Ovary (tissue), 10 donors: ENCODE measurements at places on chromosomes 1 and 21. TPM values are rescaled to one million over a fixed set of nuclear protein-coding genes. Genes with fewer than 3 reads are reported as not detected.

DNA sequence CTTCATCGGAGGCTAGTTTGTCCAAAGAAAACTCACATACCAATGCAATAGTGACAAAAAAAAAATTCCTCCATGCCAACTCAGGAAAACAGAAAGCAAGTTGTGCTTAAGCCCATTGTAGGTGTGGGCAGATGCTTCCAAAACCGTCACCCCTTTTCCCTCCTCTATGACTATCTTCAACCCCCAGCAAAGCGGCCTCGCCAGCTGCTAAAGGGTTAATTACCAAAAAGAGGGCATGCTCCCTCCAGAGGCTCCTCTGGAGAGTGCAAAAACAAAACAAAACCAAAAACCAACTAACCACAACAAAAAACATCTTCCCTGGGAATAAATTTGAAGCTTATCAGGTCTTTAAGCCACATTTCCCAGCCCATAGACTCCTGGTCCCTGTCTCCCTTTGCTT, 1.2 kb downstream of the LMOD1 start:
- H3K4me1 ChIP-seq: peaks cover 13% of the 10 kb centered on the region
- peak overlapping the region; percentile 29 for H3K27ac ChIP-seq
- no peaks in the 10 kb centered on the region for H3K36me3 ChIP-seq
- H3K27me3 ChIP-seq: no peaks in the 10 kb centered on the region
- H3K4me3 ChIP-seq: peak overlapping the region; percentile 75
- DNase-seq: no peak

DNA sequence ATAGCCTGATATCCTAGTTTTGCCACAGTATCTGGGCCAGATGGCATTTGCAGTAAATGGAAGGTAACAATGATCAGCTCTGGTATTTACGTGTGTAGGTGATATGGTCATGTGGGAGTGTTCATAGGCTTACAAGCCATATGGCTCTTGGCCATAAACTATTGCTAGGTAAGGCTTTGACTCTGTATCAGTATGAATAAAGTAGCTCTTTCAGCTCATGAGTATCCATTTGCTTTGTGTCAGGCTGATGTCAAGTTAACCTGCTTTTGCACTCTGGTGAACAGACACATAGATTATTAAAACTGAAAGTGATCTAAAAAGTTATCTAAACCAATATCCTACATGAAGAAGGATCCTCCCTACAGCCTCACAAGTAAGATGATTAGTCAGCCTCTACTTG, 69.0 kb downstream of the DDR2 start:
- H3K27ac ChIP-seq: peak overlapping the region; percentile 1
- H3K4me1 ChIP-seq: peaks cover 35% of the 10 kb centered on the region
- no peaks in the 10 kb centered on the region for H3K36me3 ChIP-seq
- H3K27me3 ChIP-seq: no peaks in the 10 kb centered on the region
- H3K4me3 ChIP-seq: no peak overlapping the region

Gene DNASE2B
- not detected for polyA plus RNA-seq

Gene PBX1
- polyA plus RNA-seq: 142 TPM

DNA sequence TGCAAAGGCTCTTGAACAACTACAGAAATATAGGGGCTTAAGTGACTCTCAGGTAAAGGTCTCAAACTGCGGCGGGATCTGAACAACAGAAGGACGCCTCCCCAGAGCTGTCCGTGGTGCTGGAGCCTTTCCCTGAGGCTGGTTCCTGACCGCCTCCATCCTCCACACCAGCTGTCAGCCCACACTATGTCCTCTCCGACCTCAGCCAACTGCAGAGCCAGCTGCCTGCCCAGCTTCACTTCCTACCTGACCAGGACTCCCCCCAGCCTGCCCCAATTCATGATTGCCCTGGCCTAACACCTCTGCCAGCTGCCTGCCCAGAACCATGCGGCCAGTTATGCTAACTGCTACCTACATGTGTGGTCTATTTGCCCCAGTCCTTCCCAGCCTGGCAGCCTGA, 63.6 kb upstream of the ZC3H12A start:
- DNase-seq: no peak
- H3K27ac ChIP-seq: no peak overlapping the region
- H3K4me3 ChIP-seq: no peak overlapping the region
- H3K36me3 ChIP-seq: no peaks in the 10 kb centered on the region

GRCh38 chr1:224213438-224214119, 30.5 kb downstream of the DEGS1 start:
- H3K27me3 ChIP-seq: no peaks in the 10 kb centered on the region
- H3K4me3 ChIP-seq: no peak overlapping the region
- DNase-seq: no peak
- H3K36me3 ChIP-seq: no peaks in the 10 kb centered on the region
- H3K27ac ChIP-seq: no peak overlapping the region
- H3K4me1 ChIP-seq: peaks cover 2% of the 10 kb centered on the region

DNA sequence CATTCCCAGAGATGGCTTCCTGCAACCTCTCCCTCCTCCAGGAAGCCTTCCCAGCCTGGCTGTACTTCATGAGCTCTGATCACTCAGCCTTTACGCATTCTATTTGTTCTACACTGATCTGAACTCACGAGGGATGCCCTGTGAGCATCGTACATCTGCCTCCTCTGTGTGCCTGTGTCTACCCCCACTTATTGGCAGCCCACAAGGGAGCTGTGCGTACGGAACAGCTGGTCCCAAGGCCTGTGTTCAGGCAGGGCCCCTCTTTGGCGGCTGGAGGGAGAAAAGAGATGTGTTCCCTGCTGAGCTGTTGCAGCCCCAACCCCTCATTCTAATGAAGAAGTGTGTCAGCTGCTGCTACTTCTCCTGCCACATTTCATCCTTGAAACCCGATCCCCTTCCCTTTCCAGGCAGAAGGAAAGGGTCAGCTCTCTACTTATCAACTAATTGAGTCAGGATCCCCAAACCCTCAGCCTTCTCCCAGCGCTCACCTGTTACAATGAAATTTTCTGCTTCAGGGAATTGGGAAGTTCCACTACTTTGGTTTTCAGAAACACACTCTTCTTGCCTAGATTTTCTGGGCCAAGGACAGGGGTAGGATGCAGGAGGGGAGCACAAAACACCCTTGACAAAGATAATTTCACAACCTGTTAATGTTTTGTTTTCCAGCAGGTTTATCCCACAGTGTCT, 3.2 kb downstream of the INKA2 start:
- H3K4me3 ChIP-seq: no peak overlapping the region
- peak overlapping the region; percentile 79 for H3K27ac ChIP-seq
- H3K4me1 ChIP-seq: peaks cover 18% of the 10 kb centered on the region
- no peak for DNase-seq

DNA sequence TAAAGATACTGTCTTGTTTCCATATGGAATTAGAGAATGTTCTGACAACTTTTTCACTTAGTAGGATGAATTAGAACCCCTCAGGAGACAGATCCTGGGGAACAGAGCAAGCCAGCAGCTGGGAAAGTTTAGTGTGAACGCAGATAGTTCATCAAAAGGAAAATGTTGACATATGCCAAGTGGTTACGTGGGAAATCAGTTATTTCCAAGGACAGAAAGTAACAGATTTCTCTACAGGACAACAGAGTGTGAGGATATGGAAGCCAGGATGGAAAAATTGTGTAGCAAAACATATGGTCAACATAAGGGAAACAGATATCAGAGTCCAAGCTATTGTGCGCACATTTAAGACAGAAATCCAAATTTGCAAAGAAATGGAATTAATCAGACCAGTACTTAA, 419.5 kb downstream of the LRRIQ3 start:
- no peak overlapping the region for H3K27ac ChIP-seq
- no peaks in the 10 kb centered on the region for H3K36me3 ChIP-seq
- no peaks in the 10 kb centered on the region for H3K27me3 ChIP-seq
- no peak for DNase-seq

DNA sequence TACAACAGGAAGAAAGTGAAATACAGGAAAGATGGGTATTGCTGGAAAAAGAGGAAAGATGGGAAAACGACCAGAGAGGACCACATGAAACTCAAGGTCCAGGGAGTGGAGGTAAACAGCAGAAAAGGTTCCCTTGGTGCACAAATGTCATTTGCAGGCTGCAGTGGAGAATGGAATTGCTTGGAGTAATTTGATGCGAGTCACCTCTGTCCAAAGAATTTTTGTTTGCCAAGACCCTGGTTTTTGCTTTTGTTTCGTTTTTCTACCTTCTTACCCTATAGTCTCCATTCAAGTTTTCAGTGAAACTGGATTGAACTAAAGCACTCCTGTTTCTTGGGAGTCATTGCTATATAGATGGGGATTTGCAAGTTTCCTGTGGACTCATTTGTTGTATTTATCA, 464.3 kb downstream of the CAMTA1 start:
- no peaks in the 10 kb centered on the region for H3K36me3 ChIP-seq
- DNase-seq: no peak
- H3K4me3 ChIP-seq: no peak overlapping the region
- no peaks in the 10 kb centered on the region for H3K27me3 ChIP-seq
- H3K27ac ChIP-seq: no peak overlapping the region

GRCh38 chr1:234659538-234659937, 49.6 kb upstream of the IRF2BP2 start:
- H3K27me3 ChIP-seq: no peaks in the 10 kb centered on the region
- no peaks in the 10 kb centered on the region for H3K36me3 ChIP-seq
- no peaks in the 10 kb centered on the region for H3K4me1 ChIP-seq

DNA sequence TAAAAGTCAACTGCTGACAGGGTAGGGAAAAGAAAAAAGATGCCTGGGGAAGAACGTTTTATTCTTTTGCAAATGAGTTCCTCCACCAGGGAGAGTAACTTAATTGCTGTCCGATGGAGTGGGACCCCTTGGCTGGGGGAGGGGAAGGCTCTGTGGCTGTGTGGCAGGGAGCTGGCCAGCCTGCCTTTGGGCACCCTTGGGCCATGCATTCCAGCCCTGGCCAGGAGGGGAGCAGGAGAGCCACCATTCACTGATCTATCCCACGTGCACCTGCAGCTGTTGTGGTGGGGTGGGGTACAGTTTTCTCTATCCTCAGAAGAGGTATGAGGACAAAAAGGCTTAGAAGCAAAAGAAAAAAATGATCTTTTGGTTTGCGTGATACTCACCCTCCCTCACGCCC, 116.9 kb downstream of the KCNK1 start:
- no peaks in the 10 kb centered on the region for H3K36me3 ChIP-seq
- no peaks in the 10 kb centered on the region for H3K27me3 ChIP-seq
- H3K4me3 ChIP-seq: no peak overlapping the region
- no peaks in the 10 kb centered on the region for H3K4me1 ChIP-seq
- DNase-seq: no peak

- no peaks in the 10 kb centered on the region for H3K4me1 ChIP-seq
- H3K27ac ChIP-seq: no peak overlapping the region
- H3K27me3 ChIP-seq: no peaks in the 10 kb centered on the region
- H3K36me3 ChIP-seq: no peaks in the 10 kb centered on the region
- DNase-seq: no peak
Measured at GRCh38 chr1:81142099-81142826, 658.5 kb upstream of the ADGRL2 start.

Gene CNR2
- 0.10 TPM for polyA plus RNA-seq

GRCh38 chr21:22154579-22155274, 1156.5 kb downstream of the NCAM2 start:
- no peaks in the 10 kb centered on the region for H3K27me3 ChIP-seq
- no peaks in the 10 kb centered on the region for H3K4me1 ChIP-seq
- H3K27ac ChIP-seq: no peak overlapping the region
- no peak overlapping the region for H3K4me3 ChIP-seq
- DNase-seq: no peak

DNA sequence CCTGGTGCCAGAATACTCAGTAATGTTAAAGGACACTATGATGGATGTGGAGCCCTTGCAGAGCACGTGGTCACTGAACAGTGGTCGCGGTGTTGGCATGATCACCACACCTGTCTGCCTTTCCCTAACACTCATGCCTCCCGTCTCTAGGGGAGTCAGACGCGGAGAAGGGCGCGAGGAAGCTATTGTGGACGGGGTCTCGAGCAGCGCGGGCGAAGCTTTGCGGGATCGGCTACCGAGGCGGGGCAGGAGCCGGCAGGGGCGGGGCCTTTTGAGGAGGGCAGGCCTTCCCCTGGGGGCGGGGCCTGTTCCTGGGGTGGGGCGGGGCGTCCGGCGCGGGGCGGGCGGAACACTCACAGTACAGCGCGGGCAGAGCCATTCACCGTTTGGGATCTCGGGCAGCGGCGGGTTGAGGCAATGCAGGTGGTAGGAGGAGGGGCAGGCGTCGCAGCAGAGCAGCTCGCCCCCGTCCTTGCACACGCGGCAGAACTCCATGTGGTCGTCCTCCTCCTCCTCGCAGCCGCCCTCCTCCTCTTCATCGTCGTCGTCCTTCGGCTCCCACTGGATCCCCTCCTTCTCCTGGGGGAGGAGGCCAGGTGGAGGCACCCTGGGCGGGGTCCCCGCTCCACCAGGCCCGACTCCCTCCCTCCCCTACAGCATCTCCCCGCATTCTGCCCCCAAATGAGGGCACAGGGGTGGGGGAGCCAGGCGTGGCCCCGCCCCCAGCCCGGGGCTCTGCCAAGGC, 31.5 kb downstream of the CHD5 start:
- no peaks in the 10 kb centered on the region for H3K36me3 ChIP-seq
- peak; percentile 61 for DNase-seq
- H3K4me3 ChIP-seq: no peak overlapping the region
- no peaks in the 10 kb centered on the region for H3K27me3 ChIP-seq

- no peaks in the 10 kb centered on the region for H3K27me3 ChIP-seq
- no peaks in the 10 kb centered on the region for H3K4me1 ChIP-seq
- H3K27ac ChIP-seq: no peak overlapping the region
- DNase-seq: no peak
- H3K36me3 ChIP-seq: no peaks in the 10 kb centered on the region
Measured at GRCh38 chr21:40687625-40688024, 159.3 kb downstream of the DSCAM start.

Gene CCDC17
- 1.4 TPM for polyA plus RNA-seq

DNA sequence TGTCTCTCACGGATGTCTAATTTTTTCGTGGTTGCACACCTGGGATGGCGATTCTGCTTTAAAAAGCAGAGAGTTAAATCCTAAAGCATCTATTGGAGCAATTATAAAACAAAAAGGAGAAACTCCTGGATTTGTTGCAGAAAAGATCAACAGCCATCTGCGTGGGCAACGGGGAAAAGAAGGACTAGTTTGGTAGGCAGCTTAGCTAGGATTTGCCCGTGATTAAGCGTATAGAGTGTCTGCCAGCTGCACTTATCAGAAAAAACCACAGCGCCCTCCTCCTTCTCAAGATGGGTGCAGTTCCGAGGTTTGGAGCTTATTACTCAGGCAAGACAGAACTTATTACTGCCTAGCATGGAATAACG, 526 bp upstream of the SLC25A24 start:
- no peaks in the 10 kb centered on the region for H3K36me3 ChIP-seq
- H3K4me1 ChIP-seq: peaks cover 8% of the 10 kb centered on the region
- peak overlapping the region; percentile 86 for H3K27ac ChIP-seq
- H3K4me3 ChIP-seq: peak overlapping the region; percentile 79

Gene NFASC
- 52.6 TPM for polyA plus RNA-seq

Gene CD160
- 1.9 TPM for polyA plus RNA-seq

- H3K27me3 ChIP-seq: no peaks in the 10 kb centered on the region
- no peak overlapping the region for H3K27ac ChIP-seq
- no peaks in the 10 kb centered on the region for H3K4me1 ChIP-seq
- DNase-seq: no peak
- H3K36me3 ChIP-seq: no peaks in the 10 kb centered on the region
Measured at GRCh38 chr21:45639206-45640000, 4.1 kb upstream of the PCBP3 start.

Gene BLZF1
- polyA plus RNA-seq: 9.2 TPM
